ENCODE measurements at places on chromosomes 7 and 10.

DNA sequence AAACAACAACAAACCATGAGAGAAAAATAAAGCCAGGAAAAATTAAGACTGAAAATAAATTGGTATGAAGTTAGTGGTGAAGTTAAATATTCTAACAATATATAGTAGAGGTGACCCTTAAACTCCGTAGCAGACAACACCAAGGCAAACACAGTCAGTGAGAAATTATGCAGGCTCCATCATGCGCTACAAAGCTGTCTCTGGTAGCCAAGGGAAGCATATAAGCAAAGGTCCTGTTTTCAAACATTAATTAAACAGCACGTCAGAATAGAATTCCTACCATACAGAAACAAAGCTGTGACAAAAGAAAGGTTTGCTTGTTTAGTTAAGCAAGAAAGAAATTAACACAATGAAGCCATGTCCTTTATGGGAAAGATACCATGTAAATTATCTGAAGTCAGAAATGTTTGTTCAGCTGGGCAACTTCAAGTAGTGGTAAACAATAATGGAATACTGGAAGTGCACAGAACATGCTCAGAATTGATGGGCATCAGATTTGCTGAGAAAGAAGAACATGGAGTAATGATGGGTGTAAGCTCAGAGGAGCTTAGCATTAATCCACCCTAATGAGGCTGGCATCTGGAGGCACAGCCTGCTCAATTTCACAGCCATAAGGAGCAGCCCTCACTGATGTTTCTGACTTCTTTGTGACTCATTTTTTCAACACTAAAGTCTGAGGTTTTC is 75.7 kb downstream of the IGF2BP3 start:
- no peak for DNase-seq

- no peak for DNase-seq
These were observed 762.3 kb downstream of the CNTNAP2 start for GRCh38 chr7:146878901-146879300.

GRCh38 chr10:86391986-86392722 is 25.6 kb upstream of the GRID1 start:
- no peak for DNase-seq

DNA sequence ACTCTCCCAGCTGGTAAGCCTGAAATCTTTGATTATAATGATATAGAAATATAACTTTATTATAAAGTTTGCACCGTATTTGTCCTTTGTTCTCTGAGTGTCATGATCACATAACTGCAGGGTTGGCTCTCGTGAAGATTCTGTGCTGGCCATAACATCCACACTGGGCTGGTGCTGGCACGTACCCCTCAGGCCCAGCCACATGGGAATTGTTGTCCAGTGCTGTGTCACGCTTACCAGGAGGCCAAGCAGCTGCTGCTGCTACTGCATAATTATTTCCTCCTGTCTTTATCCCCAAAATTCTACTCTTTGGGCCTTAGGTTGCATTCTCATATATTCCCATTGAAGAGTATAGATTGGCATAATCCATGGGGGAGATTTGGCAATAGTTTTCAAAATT is 20.8 kb upstream of the UCN3 start:
- DNase-seq, result no peak

- DNase-seq, result no peak
These were observed 56.4 kb downstream of the ESYT2 start for GRCh38 chr7:158772916-158773315.

DNA sequence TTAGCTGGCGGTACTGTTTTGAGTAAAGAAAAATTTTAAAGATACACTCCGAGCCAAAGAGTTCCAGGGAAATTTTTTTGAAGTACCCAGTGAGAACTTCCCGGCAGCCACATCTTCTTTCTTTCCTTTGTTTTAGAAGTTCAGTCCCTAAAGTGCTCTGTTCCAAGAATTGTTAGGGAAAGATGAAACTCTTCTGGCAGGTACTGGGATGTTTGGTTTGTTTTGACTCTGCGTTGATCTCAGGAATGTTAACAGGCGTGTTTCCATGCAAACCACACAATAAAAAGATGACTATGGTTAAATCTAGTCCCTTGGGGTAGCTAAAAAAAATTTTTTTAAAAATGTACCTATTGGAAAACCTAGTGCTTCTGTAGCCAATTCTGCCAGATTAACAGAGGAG is 224.7 kb upstream of the PHYHIPL start:
- no peak for DNase-seq

- DNase-seq, result no peak
These were observed 81.3 kb upstream of the GPR22 start for GRCh38 chr7:107388604-107389003.

Measured in left ventricle myocardium superior (tissue), 1 donor.